Hippocampal formation (tissue), 2 donors: ENCODE measurements at places on chromosomes 7 and 10.
A peak's percentile ranks its signal among the peaks of the same experiment; 100 is the strongest.

DNA sequence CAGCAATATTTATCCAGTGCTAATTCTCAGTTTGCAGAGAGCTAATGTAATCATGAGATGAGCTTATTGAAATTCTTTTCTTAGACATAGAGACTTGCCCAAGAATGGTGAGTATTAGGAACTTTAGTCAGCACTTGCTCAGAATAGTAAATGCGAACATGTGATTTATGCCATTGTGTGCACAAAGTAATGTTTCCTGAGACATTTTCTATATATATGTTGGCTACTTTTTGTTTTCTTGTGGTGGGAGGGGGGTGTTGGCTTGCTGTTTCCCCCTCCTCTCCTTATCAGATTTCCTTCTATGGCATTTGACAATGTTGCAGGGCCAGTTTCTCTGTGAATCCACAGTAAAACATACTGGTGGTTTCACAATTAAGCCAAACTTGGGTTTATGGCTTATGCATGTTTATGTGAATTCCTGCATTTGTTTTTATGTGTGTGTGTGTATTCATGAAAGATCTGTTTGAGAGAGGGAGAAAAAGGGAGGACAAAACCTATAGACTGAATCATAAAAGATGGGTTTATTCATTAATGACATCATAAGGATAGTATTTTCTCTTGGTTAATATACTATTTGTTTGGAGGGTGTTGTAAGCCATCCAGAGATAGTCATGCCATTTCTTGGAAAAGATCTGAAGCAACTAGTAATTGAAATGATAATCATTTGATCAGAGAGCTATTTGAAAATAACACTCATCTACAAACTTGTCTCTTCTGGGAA lies 36.3 kb downstream of the ARID5B start:
- DNase-seq, result no peak

GRCh38 chr10:63007112-63007511 lies 126.0 kb upstream of the NRBF2 start:
- no peak for DNase-seq

- DNase-seq, result no peak
Observed at GRCh38 chr10:71801361-71801760, 28.0 kb upstream of the VSIR start.

- no peak for DNase-seq
Observed at GRCh38 chr10:119301397-119301796, 94.0 kb downstream of the GRK5 start.

DNA sequence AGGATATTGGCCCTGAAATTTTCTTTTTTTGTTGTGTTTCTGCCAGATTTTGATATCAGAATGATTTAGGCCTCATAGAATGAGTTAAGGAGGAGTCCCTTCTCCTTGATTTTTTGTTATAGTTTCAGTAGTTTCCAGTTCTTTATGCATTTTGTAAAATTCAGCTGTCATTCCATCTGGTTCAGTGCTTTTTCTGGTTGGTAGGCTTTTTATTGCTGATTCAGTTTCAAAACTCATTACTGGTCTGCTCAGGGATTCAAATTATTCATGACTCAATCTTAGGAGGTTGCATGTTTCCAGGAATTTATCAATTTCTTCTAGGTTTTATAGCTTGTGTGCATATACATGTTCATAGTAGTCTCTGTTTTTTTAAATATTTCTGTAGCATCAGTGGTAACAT lies 10.1 kb upstream of the TMEM196 start:
- no peak for DNase-seq

- no peak for DNase-seq
Observed at GRCh38 chr7:73644688-73645286, 20.5 kb upstream of the MLXIPL start.

- no peak for DNase-seq
Observed at GRCh38 chr10:11448190-11448544, 163.3 kb downstream of the USP6NL start.

- DNase-seq, result no peak
Observed at GRCh38 chr7:150748376-150748775, 11.2 kb downstream of the GIMAP5 start.

DNA sequence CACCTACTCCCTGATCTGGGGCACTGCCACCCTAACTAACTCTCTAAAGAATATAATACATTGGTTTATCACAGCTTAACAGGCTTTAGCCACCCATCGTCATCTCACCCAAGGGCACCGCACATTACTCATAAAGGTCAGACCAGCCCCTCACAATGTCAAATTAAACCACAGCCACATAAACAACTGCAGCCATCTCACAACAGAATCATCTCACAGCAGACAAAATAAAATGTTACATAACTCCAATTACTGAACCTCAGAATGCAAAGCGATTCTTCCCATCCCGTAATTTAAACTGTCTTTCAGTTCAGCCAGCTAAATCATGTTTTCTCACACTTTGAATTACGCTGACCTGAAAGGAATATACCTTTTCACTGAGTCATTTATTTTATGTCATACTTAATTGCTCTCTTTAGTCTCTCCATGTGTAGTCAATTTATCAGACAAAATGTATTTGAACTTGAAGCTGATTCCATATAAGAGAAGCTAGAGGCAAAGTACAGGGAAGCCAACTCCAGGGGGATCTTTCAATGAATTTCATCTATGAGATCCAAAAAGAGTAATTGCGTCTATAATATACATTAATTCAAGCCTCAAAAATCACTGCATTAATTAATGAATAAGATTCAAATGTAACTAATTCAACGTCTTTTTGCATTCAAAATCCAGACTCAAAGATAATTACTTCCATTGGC lies 96.9 kb upstream of the NEBL start:
- no peak for DNase-seq

DNA sequence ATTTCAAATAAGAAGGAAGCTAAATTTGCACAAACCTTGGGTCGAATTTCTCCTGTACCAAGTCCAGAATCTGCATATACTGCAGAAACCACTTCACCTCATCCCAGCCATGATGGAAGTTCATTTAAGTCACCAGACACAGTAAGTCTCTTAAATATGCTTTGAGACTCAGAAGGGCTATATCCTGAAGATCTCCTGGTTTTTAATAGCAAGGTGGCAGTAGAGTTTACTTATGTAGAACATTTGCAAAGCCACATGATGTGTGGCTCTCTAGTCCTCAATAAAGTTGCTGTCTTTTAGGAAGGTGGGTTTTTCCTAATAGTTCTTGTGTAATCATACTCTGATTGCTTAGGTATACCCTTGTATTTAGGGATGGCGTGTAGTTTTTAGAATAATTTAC lies 8.7 kb downstream of the DBF4 start:
- DNase-seq, result no peak

DNA sequence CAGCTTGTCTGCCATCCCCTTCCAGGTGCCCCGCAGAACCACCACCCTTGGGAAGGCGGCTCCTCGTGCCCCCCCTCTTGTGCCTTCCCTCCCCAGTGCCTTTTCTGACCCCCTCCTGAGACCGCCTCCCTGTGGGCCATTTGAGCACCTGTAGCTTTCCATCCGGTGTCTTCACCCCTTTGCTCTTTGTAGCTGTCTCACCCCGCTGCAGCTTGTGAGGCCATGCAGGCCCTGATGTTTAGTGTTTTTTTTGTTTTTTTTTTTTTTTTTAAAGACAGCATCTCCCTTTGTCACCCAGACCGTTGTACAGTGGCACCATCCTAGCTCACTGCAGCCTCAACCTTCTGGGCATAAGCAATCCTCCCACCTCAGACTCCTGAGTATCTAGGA lies 52.5 kb downstream of the CUX1 start:
- DNase-seq, result no peak

DNA sequence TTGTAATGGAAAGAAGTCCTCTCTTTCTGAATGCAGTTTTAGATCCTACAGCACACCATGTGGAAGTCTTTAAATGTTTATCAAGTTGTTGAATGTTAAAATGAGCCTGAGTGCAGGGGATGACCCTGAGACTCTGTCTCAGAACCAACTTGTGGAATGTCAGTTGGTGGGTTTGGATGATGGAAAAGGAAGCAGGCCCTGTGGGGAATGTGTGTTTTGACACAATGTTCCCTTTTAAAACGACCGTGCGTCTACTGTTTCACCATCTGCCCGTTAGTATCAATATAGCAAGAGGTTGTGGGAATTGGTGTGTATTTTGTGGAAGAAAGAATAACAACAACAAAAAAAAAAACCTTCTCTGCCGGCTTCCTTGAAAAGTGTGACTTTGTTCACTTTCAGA lies 8.3 kb downstream of the DYNC1I1 start:
- no peak for DNase-seq

GRCh38 chr10:92886334-92886961 lies 38.1 kb downstream of the EXOC6 start:
- no peak for DNase-seq

DNA sequence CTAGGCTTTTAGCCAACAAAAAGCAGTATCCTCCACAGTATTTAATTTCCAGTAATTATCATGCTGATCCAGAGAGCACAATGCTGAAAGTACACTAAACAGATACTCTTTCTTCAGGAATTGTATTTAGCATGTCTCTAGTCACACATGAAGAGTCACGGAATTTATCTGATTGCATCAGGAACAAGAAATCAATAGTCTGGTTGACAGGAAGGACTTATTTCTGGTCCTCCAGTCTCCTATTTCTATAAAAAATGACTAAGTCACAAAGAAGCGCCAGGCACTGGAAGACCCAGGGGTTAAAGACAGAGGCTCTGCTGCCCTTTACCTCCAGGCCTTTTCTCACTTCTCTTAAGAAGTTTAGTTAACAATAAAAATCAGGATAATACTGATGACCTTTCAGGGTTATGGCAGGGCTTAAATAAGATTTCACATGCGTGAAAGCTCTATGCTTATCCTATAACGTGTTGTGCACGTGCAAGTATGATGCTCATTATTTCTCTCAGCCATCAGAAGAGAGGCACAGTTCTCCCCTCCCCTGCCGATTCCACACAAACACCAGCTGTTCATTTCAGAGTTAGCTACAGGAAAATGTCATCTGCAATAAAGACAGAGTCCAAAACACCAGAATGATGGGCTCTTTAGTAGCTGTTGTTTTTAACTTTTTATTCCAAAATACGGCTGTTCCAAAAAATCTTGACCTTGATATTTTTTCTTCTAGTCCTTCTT lies 36.9 kb downstream of the SLC26A4 start:
- peak; percentile 12 for DNase-seq

DNA sequence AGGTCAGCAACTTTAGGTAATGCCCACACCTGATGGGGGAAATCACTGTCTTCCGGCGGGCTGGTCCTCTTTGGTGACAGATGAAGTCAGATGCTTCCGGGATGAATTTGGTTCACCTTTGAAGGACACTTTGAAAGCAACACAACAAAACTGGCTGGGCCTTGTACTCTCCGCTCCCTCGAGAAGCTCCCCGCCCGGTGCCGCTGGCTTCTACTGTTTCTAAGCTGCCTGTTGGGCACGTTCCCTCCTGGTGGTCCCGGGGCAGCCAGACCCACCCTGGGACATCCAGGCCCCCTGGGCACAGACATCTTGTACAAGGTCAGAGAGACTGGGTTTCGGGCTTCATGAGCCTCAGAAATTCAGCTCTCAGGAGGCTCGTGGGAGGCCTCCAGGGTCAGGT lies 452.3 kb downstream of the DNAJB6 start:
- no peak for DNase-seq

DNA sequence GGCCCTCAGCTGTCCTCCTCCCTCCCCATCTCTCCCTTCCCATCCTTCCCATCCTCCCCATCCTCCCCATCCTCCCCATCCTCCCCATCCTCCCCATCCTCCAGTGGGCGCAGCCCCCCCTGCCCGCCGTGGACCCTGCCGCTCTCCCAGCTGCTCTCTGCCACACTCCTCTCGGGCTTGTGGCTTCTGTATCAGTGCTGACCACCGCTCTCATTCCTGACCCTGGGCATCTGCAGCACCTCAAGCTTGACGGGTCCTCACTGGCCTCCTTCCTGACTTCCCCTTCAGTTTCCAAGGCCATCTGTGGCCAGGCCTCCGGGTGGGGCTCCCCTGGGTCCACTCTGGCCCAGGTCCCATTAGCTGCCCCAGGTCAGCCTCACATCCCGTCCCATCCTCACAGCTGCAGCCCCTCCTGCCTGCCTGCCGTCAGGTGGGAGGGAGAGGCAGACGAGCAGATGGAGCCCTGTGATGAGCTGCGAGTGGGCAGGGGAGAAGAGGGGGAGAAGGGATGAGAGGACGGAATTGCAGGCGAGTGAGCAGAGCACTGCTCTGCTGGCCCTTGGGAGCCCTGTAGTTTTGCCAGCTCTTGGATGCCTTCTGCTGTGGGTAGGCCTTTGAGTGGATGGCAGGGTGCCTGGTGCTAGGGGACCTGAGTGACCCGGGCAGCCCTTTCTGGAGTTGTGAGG lies 35.7 kb downstream of the LHPP start:
- DNase-seq, result no peak

GRCh38 chr10:82242778-82243177 lies 367.8 kb downstream of the NRG3 start:
- no peak for DNase-seq

GRCh38 chr7:68682910-68683309 lies 915.4 kb upstream of the AUTS2 start:
- DNase-seq, result no peak

DNA sequence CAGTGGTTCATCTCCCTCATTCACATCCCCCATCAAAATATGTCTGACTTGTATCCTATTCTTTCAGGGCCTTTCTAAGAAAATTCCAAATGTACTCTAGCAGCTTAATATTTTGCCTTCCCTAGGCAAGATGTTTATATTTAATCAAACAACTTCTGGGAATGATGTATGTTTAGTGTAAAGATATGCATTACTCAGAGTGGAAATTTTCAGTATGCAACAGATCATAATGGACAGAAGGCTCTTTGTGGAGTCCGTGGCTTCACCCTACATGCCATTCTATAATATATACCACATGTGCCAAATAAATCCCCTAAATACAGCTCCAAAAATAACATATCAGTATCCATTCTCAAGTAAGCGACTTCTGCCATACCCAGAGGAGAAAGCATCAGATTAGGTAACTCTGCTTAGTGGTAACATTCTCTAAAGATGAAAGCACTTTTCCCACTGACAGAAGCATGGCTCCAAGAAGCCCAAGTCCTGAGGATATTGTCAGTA lies 316.6 kb downstream of the KCNMA1 start:
- DNase-seq, result no peak

DNA sequence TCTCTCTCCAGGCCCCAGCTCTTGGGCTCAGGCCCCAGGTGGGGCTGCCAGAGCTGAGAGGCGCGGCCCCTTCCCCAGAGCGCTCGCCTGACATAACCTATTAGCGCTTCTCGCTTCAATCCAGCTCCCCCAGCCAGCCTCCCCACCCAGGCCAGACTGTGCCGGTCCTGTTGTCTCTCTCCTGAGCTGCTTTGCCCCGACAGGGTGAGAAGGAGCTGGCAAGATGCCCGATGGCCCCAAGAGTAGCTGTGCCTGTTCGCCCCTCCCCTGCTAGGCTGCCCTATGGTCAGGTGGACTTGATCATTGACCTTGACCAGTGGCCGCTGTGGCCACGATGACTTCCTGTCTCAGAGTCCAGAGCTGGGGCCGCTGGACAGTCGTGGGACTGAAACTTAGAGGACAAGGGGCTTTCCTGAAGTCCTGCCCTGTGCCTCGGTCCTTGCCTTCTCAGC lies 9.1 kb downstream of the TMEM270 start:
- DNase-seq, result no peak

GRCh38 chr7:4645246-4645645 lies 36.8 kb upstream of the FOXK1 start:
- DNase-seq, result no peak
